ENCODE measurements at places on chromosomes 1 and 21.
A peak's percentile ranks its signal among the peaks of the same experiment; 100 is the strongest.

DNA sequence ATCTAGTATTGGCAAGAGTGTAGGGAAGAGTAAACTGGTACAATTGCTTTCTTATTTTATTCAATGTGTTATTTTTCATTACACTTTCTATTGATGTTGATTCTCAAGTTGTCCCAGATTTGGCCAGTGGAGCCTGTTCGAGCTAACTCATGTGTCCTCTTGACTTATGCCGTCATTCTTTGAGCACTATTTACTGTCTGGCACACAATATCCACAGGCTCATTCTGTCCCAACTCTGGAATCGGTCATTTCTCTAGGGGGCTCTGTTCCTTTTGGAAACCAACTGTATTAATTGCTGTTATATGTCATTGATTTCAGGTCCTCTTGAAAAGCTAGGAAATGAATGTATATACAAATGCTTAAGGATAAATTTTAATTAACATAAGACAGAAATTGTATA, 22.4 kb upstream of the SFPQ start:
- no peak for DNase-seq

DNA sequence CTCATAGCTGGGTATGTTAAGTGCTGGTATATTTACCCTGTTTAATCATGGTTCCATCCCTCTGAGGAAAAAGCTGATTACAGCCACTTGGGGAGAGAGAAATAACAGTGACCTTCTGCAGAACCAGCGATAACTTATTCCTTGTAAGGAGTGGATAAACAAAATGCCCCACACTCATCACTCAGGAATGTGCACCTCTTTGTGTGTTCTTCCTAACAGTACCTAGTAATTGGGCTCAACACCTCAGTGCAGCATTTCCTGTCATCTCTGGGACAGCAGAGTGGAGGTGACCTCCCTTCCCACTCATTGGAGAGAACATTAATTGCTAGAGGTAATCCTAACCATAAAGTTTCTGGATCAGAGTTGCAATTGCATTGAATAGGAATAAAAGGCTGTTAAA, 112.5 kb upstream of the F3 start:
- DNase-seq: no peak

GRCh38 chr1:202625416-202626360, 84.6 kb downstream of the SYT2 start:
- peak; percentile 73 for DNase-seq

- no peak for DNase-seq
Observed at GRCh38 chr1:109993885-109994284, 9.3 kb downstream of the AHCYL1 start.

GRCh38 chr1:25796811-25797458, 3.1 kb upstream of the SELENON start:
- DNase-seq: peak; percentile 81

DNA sequence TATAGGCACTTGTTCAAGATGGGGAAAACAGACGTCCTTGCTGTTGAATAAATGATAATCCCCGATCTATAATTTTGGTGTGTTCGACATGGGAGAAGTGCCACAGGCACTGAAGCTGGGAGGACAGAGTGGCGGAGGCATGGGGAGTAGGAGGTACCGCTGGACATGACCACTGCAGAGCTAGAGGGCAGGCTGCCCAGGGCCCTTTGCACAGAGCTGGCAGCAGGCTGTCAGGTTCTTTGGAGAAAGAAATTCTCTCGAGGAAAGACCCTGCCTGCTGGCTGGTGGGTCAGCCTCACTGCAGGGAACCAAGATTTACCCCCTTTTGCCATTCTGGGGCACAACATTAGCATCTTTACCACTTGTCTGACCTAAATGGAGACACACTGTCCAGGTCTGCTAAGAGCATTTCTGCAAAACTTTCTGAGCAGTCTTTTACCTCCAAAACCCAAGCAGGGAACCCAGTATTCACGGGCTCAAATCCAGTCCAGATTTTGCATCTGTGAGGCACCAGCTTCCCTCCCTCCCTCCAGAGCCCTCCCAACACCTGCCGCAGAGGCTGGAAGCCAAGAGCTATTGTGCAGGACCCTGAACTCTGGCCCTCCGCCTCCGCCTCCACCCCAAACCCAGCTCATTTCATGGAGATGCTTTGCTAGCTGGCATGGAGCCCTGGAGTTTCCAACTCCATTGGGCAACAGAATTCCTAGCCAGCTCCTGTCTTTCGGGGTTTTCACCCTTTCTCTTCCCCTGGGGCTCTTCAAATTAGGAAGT, 142.3 kb downstream of the PLXNA2 start:
- DNase-seq: peak; percentile 87

DNA sequence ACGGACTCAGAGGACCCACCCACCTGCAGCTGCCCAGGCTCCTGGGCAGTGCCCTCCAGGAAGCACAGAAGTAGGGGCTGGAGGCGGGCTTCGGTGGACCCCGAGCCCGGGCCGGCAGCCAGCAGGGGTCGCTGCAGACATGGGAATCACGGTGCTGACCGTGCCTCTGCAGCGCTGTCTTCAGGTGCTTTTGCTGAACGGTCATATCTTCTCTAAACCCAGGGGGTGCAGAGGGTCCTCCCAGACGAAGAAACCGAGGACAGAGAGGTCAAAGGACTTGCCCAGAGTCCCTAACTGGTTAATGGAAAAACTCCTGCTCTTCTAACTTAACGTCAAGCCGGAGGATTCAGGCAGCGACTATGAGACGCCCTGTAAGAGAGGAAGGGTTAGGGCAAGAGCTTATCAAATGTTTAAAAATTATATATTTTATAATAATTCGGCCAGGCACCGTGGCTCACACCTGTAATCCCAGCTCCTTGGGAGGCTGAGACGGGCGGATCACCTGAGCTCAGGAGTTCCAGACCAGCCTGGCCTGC, 21.5 kb upstream of the LEFTY2 start:
- peak; percentile 45 for DNase-seq

GRCh38 chr21:45458281-45459170, 53.6 kb downstream of the COL18A1 start:
- DNase-seq: no peak

Measured in femur (tissue), 1 donor.